ENCODE measurements at places on chromosomes 13 and 19.

GRCh38 chr13:75766636-75767035 is 130.5 kb downstream of the LMO7 start:
- no peak for DNase-seq

GRCh38 chr13:56424246-56424645 is 716.5 kb upstream of the PRR20A start:
- no peak for DNase-seq

GRCh38 chr13:40605573-40605972 is 60.9 kb downstream of the FOXO1 start:
- DNase-seq, result no peak

DNA sequence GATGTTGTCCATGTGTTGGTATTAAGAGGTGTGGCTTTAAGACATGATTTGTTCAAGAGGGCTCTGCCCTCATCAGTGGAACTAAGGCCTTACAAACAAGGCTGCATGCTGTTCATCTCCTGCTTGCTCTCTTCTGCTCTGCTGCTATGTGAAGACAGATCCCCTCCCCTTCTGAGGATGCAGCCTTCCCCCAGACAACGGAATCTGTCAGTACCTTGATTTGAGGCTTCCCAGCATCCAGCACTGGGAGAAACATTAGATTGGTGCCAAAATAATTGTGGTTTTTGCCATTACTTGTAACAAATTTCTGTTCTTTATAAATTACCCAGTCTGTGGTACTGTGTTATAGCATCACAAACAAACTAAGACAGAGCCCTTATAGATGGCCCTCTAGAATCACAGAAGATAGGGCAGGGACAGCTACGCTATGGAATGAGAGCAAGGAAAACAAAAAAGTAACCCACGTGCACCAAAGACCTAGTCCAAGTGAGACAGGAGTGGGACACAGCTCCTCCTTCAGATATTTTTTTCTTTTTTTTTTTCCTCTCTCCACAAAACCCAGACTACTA is 151.5 kb upstream of the RXFP2 start:
- DNase-seq, result no peak

DNA sequence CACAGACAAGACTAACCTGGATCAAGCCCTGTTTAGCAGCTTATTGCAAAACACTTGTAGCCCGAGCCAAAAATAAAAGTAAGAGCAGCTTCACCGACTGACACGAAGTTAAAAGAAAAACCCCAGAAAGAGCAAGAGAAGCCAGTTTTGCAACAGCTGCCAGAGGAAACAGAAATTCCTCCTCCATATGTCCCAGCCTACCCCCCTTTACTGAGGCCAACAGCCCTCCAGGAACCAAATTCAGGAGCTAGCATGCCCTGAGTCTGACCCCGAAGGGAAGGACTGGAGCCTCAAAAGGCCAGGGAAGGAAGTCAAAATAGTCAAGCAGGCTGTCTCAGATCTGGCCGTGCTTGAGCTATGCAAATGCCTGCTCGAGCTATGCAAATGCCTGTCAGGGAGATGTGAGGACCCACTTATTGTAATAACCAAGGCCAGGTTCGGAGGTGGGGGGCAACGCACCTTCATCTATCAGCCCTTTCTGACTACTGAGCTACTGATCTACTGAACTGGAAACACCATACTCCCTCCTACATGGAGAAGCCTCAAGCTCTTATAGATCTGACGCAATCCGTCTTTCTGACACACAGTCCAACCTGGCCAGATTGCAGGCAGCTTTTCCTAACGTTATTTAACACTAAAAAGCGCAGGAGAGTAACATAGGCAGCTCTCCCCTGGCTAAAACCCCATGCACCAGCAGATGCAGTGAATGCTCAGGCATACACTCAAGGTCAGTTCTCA is 6.7 kb downstream of the SIGLEC11 start:
- no peak for DNase-seq

DNA sequence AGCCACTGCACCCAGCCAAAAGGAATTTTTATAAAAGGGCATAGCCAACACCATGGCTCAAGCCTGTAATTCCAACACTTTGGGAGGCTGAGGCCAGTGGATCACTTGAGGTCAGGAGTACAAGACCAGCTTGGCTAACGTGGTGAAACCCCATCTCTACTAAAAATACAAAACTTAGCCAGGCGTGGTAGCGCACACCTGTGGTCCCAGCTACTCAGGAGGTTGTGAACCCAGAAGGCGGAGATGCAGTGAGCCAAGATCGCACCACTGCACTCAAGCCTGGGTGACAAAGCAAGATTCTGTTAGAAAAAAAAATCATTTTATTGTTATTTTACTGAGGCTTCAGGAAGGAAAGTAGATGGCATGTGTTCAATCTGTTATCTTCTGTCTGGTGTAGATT is 31.3 kb upstream of the FOXO1 start:
- no peak for DNase-seq

DNA sequence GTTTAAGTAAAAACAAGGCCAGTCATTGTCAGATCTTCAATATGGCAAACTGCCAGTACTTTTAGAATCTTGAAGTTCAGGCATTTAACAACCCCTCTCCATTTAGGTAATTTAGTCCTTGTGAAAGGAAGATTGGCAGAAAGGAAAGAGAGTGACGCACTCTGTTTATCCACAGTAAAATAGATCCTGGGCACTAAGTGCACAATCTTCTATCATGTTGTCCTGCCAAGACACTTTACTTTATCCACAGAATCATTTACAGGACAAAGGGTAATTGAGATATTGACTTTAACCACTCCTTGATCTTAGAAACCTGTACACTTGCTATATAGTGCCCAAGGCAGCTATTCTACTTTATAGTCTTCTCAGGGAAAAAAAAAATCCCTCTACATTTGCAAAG is 786.4 kb upstream of the SLITRK1 start:
- no peak for DNase-seq

DNA sequence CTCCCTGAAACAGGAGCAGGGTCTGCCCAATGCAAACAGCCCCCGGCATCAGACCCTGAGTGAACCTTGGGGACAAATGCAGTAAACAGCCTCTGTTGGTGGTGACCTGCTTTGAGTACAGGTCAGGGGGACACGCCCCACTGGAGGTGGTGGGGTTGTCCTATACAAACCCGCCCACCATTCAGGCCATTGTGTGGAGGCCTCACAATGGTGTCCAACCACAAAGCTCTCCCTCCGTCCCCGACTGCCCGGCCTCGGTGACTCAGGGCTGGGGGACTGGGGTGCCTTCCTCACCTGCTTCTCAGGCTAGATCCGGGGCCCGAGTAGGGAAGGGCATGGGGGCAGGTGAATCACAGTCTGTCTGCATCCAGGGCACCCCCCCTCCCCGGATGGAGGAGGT is 1.5 kb downstream of the MUC16 start:
- DNase-seq, result no peak

- no peak for DNase-seq
These were observed 231.0 kb upstream of the IRS2 start for GRCh38 chr13:110017379-110017778.

- no peak for DNase-seq
These were observed 294.7 kb downstream of the NALCN start for GRCh38 chr13:101121608-101122007.

GRCh38 chr13:68030152-68030809 is 800.1 kb upstream of the PCDH9 start:
- no peak for DNase-seq

DNA sequence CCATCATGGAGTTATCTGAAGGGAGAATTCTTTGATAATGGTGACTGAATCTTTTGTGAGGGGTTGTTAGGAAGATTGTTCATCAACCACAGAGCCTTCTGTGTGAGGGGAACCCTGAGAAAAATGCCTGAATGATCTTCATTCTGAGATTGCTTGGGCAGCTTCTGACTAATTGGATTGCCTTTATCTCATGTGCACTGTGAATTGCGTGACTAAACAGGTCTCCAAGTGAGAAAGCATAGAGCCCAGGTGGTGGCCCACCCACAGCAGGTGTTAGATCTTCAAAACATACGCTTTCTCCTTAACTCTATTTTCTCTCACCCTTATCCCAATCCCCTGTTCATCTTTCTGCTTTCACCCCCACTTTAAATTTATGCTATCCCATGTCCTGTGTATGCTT is 58.3 kb downstream of the DOCK9 start:
- DNase-seq, result no peak

DNA sequence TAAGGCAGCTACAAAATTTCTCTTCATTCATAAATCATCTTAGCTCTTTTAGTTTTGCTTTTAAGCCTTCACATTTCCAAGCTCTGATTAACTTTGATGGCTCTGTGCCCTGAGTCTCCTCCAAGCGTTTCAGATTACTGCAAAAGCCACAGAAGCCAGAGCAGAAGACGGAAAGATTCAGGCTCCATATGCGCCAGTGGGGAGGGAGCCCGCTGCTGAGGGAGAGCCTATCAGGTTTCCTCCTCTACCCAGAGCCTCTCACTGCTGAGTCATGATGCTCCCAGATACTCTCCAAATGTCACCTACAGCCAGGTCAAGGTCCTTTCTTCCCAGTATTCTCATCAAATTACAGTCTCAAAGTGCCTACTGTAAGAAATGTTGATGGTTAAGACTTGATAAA is 193.6 kb downstream of the RAP2A start:
- DNase-seq, result no peak

DNA sequence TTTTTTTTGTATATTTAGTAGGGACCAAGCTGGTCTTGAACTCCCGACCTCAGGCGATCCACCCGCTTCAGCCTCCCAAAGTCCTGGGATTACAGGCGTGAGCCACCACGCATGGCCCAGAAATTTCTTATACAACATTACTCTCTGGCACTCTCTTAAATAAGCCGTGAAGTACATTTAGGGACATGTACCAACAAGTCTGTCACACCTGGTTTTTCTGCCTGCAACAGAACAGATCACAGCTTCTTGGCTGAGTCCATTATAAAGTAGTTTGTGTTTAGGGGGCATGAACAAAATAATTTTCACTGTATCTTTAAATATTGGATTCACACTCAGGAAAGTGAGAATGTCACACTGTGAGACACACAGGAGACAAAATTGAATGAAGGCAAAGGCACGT is 1567.3 kb downstream of the SLITRK5 start:
- no peak for DNase-seq

DNA sequence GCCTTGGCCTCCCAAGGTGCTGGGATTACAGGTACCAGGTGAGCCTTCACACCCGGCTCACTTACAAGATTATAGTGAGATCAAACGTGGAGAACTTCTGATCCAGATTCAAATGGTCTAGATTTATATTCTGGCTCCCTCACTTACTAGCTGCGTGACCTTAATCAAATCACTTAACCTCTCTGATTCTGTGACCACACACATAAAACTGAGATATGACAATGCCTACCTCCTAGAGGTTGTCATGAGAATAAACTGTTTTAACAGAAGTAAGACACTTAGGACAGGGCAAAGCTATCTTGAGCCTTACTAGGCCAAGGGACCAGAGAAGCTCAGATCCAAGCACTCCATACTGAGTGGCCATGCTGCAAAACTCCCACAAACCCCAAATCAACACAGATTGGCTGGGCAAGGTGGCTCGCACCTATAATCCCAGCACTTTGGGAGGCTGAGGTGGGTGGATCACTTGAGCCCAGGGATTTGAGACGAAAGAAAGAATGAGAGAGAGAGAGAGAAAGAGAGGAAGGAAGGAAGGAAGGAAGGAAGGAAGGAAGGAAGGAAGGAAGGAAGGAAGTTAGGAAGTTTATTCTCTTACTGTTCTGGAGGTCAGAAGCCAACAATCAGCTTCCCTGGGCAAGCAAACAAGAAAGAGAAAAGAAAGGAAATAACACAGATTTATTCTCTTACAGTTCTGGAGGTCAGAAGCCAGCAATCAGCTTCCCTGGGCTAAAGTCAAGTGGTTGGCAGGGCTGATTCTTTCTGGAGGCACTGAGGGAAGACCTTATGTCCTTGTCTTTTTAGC is 46.1 kb upstream of the MAP3K10 start:
- DNase-seq, result no peak

- DNase-seq, result no peak
These were observed 2.4 kb upstream of the ZNF506 start for GRCh38 chr19:19823916-19824315.

GRCh38 chr13:48531416-48532255 is 1.2 kb downstream of the RCBTB2 start:
- no peak for DNase-seq

DNA sequence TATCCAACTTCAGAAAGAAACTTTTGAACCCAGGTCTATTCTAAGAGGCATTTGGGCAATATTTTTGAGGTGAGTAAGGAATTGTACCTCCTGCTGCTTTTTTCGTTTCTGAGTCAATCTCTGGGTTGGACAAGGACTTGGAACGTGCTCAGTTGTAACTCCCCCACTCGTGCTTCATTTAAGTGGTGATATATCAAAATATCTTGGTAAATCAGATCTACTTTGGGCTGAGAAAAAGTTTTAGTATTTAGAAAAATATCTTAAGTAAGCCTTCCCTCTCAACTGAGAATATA is 728.9 kb downstream of the EFNB2 start:
- DNase-seq, result no peak

- no peak for DNase-seq
These were observed 154.8 kb upstream of the IRS2 start for GRCh38 chr13:109941221-109941620.

DNA sequence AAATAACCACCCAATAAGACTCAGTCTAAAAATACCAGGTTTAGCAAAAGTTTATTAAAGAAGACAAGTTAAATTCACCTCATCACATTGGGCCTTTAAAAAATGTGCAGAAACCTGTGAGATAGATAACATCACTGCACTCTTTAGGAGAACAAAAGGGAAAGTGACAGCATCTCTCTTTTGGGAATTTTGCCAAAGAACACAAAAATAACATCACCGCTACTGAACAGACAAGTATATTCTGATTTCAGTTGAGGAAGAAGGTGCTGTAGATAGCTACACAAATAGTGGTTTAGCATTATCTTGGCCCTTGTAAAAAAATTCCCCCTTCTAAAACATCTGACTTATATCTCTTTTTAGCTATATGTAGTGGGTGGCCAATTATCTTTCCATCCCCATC is 244.7 kb downstream of the VWA8 start:
- DNase-seq, result no peak

DNA sequence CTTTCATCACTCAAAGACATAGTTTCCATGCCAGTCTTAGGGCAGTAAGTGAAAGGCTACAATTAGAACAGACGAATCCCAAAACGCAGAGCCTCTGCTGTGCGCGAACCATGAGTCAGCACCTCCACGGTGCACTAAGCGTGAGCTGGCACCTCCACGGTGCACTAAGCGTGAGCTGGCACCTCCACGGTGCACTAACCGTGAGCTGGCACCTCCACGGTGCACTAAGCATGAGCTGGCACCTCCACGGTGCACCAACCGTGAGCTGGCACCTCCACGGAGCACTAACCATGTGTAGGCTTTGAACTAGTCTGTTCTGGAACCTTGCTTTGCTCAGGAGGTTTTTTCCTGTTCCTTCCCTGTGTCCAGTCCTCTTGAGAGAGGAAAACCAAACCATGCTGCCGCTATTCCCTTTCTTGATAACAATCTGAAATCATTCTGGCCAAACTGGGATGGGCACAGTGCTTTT is 120.6 kb downstream of the IRS2 start:
- no peak for DNase-seq

DNA sequence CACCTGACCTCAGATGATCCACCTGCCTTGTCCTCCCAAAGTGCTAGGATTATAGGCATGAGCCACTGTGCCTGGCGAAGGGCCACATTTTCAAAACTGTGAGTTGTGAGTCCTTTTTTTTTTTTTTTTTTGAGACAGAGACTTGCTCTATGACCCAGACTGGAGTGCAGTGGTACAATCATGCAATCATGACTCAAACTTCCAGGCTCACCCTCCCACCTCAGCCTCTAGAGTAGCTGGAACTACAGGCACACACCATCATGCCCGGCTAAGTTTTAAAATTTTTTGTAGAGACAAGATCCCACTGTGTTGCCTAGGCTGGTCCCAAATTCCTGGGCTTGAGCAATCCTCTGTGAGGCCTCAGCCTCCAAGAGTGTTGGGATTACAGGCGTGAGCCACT is 3.8 kb upstream of the MYPOP start:
- DNase-seq, result no peak

- no peak for DNase-seq
These were observed 892.4 kb upstream of the MIR17HG start for GRCh38 chr13:90455067-90455466.
